Body of pancreas (tissue), 4 donors: ENCODE measurements at places on chromosomes 16 and 17.
A peak's percentile ranks its signal among the peaks of the same experiment; 100 is the strongest.

GRCh38 chr17:55709984-55710383 lies 12.7 kb downstream of the TMEM100 start:
- no peaks in the 10 kb centered on the region for H3K36me3 ChIP-seq
- H3K4me1 ChIP-seq, result no peaks in the 10 kb centered on the region
- no peak for DNase-seq
- no peaks in the 10 kb centered on the region for H3K27me3 ChIP-seq

DNA sequence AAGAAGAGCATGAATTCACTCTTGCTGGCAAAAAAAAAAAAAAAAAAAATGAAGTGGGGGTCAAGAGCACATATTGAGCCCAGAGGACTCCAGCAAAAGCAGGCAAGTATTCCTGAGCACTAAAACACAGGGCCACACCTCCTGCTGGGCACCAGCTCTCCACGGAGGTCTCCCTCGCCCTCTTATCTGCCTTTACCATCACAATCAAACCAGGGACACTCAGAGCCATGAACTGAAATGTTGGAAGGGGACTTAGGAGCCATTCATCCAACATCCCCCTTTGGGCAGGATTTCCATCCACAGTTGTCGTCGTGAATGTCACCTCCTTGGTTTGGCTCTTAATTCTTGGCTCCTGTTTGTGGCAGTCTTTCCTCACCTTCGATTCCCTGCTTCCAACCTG lies 89.8 kb upstream of the GNAO1 start:
- no peak overlapping the region for H3K27ac ChIP-seq
- no peaks in the 10 kb centered on the region for H3K4me1 ChIP-seq
- DNase-seq, result no peak
- no peaks in the 10 kb centered on the region for H3K36me3 ChIP-seq
- H3K4me3 ChIP-seq, result no peak overlapping the region

GRCh38 chr16:79171504-79171903 lies 429.0 kb downstream of the MAF start:
- no peaks in the 10 kb centered on the region for H3K27me3 ChIP-seq
- no peaks in the 10 kb centered on the region for H3K36me3 ChIP-seq
- H3K27ac ChIP-seq, result no peak overlapping the region
- no peak for DNase-seq
- H3K4me3 ChIP-seq, result no peak overlapping the region

DNA sequence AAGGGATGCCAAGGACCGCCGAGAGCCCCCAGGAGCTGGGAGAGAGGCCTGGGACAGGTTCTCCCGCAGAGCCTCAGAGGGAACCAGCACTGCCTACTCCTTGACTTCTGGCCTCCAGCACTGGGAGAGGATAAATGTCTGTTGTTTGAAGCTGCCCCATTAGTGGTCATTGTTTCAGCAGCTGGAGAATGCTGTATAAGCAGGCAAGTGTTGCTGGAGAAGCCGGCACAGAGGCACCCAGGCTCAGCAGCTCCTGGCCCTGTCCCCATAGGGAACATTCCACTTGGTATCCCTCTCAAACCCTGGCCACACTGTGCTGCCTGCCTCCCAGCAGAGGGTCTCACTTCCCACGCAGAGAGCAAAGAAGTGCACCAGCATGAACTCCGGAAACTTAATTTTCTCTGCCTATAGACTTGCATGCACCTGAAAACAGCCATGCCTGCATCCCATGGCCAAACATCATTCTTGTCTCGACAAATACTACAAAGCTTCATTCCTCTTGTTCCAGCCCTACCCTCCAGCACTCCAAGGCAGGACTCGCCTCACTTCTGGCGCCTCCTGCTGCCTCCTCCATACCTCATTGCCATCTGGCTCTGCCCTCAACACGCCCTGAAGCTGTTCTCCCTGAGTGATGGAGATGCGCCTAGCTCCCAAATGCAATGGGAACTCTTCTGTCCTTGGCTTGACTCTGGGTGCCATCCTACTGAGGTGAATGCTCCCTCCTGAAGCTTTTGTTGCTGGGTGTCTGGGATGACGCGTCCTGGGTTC lies 88.1 kb downstream of the DNAH17 start:
- no peak for DNase-seq
- H3K27ac ChIP-seq, result no peak overlapping the region
- no peaks in the 10 kb centered on the region for H3K36me3 ChIP-seq
- no peak overlapping the region for H3K4me3 ChIP-seq

- no peaks in the 10 kb centered on the region for H3K36me3 ChIP-seq
- H3K27me3 ChIP-seq, result no peaks in the 10 kb centered on the region
- no peak overlapping the region for H3K27ac ChIP-seq
- no peak overlapping the region for H3K4me3 ChIP-seq
- DNase-seq, result no peak
Observed at GRCh38 chr17:58039975-58040374, 32.9 kb upstream of the SRSF1 start.

GRCh38 chr16:84039696-84040095 lies 2.9 kb downstream of the SLC38A8 start:
- no peak for DNase-seq
- H3K4me3 ChIP-seq, result no peak overlapping the region
- H3K4me1 ChIP-seq, result no peaks in the 10 kb centered on the region
- no peaks in the 10 kb centered on the region for H3K27me3 ChIP-seq

DNA sequence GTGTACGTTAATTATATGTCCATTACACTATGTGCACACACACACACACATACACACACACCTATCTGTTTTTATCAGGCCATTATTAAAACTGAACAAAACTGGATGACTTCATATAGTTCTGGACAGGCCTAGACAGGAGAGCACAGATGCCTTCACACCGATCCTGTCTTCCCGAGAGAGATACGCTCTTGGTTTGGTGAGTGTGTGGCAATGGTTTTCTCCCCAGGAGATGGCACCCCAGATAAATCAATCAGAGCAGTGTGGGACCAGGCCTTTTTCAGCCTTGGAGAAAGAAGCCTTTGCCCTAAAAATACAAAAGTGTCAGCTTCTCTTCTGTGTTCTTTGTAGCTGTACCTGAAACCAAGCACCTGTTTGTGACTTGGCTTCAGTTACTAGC lies 83.7 kb downstream of the CPPED1 start:
- no peaks in the 10 kb centered on the region for H3K36me3 ChIP-seq
- no peak overlapping the region for H3K4me3 ChIP-seq
- no peaks in the 10 kb centered on the region for H3K27me3 ChIP-seq
- H3K27ac ChIP-seq, result no peak overlapping the region

DNA sequence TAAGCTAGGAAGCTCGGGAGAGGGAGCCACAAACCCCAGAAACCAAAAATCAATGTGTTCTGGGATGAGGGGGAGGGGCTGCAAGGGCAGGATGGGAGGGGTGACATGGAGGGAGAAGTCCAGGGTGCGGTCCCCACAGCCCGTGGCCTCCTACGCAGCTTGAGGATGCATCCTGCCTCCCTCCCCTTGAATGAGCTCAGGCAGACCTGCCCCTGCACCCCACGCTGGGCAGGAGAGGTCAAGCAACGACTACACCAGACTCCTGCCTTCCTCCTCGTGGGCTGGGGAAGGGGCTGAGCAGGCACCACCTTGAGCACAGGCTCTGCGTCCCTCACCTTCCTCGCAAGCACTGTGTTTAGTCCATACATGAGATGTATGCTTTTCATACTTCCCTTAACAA lies 3.9 kb downstream of the ANKRD13B start:
- DNase-seq, result no peak
- H3K27ac ChIP-seq, result no peak overlapping the region
- H3K27me3 ChIP-seq, result no peaks in the 10 kb centered on the region
- H3K4me1 ChIP-seq, result peaks cover 21% of the 10 kb centered on the region
- no peaks in the 10 kb centered on the region for H3K36me3 ChIP-seq

- no peaks in the 10 kb centered on the region for H3K36me3 ChIP-seq
- no peak overlapping the region for H3K4me3 ChIP-seq
- H3K4me1 ChIP-seq, result no peaks in the 10 kb centered on the region
- no peaks in the 10 kb centered on the region for H3K27me3 ChIP-seq
- no peak for DNase-seq
Observed at GRCh38 chr17:19613979-19614378, 34.6 kb upstream of the ALDH3A2 start.

DNA sequence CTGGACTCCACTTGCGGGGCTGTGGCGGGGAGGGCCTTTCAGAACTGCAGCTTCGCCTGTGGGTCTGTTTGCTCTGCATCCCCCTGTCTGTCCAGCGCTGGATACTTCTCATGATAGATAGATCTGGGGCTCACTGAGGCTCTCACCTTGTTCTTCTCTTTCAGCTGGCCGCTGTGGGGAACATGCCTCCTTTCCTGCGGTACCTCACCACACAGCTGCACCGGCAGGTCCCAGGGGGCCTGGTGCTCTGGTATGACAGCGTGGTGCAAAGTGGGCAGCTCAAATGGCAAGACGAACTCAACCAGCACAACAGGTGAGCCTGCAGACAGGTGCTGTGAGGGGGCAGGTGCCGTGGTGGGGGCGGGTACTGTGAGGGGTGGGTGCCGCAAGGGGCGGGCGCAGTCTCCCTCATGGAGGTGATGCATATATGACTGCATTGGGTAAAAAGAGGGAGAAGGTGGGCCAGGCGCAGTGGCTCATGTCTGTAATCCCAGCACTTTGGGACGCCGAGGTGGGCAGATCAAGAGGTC lies 6.2 kb downstream of the ENGASE start:
- H3K36me3 ChIP-seq, result no peaks in the 10 kb centered on the region
- no peaks in the 10 kb centered on the region for H3K27me3 ChIP-seq

- no peaks in the 10 kb centered on the region for H3K4me1 ChIP-seq
- no peak overlapping the region for H3K4me3 ChIP-seq
- no peak for DNase-seq
- H3K27ac ChIP-seq, result no peak overlapping the region
Observed at GRCh38 chr17:38768417-38768816, 15.9 kb downstream of the PSMB3 start.

- no peaks in the 10 kb centered on the region for H3K36me3 ChIP-seq
- H3K4me3 ChIP-seq, result no peak overlapping the region
- DNase-seq, result no peak
- no peaks in the 10 kb centered on the region for H3K27me3 ChIP-seq
Observed at GRCh38 chr17:68246271-68247028, 1.4 kb upstream of the AMZ2 start.

- no peaks in the 10 kb centered on the region for H3K36me3 ChIP-seq
- no peak overlapping the region for H3K4me3 ChIP-seq
- H3K27me3 ChIP-seq, result no peaks in the 10 kb centered on the region
Observed at GRCh38 chr17:41345992-41346391, 4.6 kb downstream of the KRT33A start.

- H3K27ac ChIP-seq, result no peak overlapping the region
- no peak for DNase-seq
- H3K4me1 ChIP-seq, result no peaks in the 10 kb centered on the region
Observed at GRCh38 chr16:85503679-85504231, 109.4 kb upstream of the GSE1 start.

DNA sequence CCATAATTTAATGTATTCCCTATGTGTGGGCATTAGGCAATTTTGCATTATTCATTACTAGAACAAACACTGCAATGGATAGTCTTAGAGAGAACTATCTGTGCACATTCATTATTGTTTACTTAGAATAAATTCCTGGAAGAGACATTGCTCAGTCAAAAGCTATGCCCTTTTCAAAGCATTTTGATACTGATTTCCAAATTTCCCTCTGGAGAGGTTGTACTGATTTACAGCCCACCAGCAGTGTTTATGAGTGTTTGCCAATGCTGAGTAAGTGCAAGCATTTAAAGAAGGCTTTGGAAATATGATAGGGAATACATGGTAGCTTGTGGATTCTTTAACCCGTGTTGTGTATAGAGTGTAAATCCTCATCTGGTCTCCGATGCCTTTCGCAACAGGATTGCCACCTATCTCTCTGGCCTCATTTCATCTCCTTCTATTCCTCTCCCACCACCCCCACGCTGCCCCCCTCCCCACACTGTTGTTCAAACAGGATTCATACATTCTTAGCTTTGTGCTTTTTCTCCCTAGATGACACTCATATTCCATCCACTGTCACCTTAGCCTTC lies 33.4 kb upstream of the MMD start:
- no peak overlapping the region for H3K4me3 ChIP-seq
- H3K36me3 ChIP-seq, result no peaks in the 10 kb centered on the region
- DNase-seq, result no peak

DNA sequence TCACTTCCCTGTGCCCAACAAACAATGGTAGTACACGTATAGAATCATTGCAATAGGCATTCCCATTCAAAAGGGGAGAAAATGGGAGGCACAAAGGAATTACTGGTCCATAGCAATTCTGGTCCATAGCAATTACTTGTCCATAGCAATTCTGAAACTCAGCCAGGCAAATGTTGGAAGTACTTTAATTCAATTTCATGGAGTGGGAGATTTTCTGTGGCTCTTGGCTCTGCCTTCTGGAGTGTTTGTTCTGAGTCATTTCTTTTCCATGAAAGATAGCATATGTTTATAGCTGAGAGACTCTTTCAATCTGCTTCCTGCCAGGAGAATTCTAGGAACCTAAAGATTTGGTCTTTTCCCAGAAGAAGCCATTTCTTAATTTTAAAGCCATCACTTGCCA lies 182.8 kb upstream of the ELAC2 start:
- no peaks in the 10 kb centered on the region for H3K36me3 ChIP-seq
- H3K27me3 ChIP-seq, result no peaks in the 10 kb centered on the region
- H3K4me1 ChIP-seq, result peaks cover 12% of the 10 kb centered on the region
- no peak overlapping the region for H3K27ac ChIP-seq

GRCh38 chr16:426115-426905 lies 861 bp downstream of the RAB11FIP3 start:
- peaks cover 61% of the 10 kb centered on the region for H3K4me1 ChIP-seq
- H3K27me3 ChIP-seq, result no peaks in the 10 kb centered on the region
- H3K27ac ChIP-seq, result peak overlapping the region; percentile 88
- H3K4me3 ChIP-seq, result peak overlapping the region; percentile 41
- DNase-seq, result peak; percentile 90

GRCh38 chr16:80569440-80570105 lies 28.8 kb downstream of the DYNLRB2 start:
- no peaks in the 10 kb centered on the region for H3K27me3 ChIP-seq
- H3K36me3 ChIP-seq, result no peaks in the 10 kb centered on the region
- no peak overlapping the region for H3K27ac ChIP-seq

- H3K27ac ChIP-seq, result no peak overlapping the region
- H3K4me3 ChIP-seq, result no peak overlapping the region
- peaks cover 48% of the 10 kb centered on the region for H3K4me1 ChIP-seq
- no peak for DNase-seq
- H3K36me3 ChIP-seq, result no peaks in the 10 kb centered on the region
- no peaks in the 10 kb centered on the region for H3K27me3 ChIP-seq
Observed at GRCh38 chr16:1164382-1164781, 11.5 kb downstream of the CACNA1H start.

DNA sequence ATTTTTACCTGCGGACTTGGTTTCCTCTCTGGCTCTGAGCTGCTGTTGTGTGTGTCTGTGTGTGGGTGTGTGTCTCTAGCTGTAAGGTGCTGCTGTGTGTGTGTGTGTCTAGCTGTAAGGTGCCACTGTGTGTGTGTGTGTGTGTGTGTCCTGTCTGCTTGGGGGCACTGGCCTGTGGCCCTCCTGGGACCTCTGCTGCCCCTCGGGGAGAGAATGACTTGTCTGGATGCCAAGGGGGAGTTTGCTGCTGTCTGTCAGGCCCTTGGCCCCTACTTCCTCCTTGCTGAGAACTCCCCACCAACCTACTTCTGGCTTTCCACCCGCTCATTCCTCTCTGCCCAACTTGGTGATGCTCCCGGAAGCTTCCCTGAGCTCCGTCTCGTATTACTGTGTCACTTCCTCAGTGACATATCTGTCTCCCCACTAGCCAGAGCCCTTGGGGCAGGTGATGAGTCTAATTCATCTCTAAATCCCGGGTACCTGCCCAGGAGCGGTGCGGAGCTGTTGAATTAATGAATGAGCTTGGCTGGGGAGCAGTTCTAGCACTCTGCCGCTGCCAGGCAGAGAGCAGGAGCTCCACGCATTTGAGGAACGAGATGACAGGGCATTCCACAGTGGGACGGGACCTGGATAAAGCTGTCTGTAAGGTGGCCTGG lies 3.5 kb upstream of the LASP1NB start:
- H3K27ac ChIP-seq, result peak overlapping the region; percentile 52
- peaks cover 14% of the 10 kb centered on the region for H3K4me1 ChIP-seq
- no peak overlapping the region for H3K4me3 ChIP-seq
- DNase-seq, result no peak

GRCh38 chr17:68352041-68352440 lies 60.7 kb downstream of the ARSG start:
- no peak overlapping the region for H3K4me3 ChIP-seq
- H3K36me3 ChIP-seq, result no peaks in the 10 kb centered on the region
- H3K4me1 ChIP-seq, result no peaks in the 10 kb centered on the region
- no peak for DNase-seq
- H3K27ac ChIP-seq, result no peak overlapping the region
